Endothelial cell of umbilical vein (primary cell): ENCODE measurements at places on chromosomes 6 and 20. TPM values are rescaled to one million over a fixed set of nuclear protein-coding genes. Genes with fewer than 3 reads are reported as not detected.

INSM1 gene
- polyA plus RNA-seq, result not detected in 2 replicates

KIF13A gene
- polyA plus RNA-seq, result 24.8 and 24.9 TPM in 2 replicates

FKBP1C gene
- 1.7 and 2.0 TPM in 2 replicates for polyA plus RNA-seq

DEFB132 gene
- polyA plus RNA-seq, result not detected in 2 replicates

C20orf202 gene
- not detected in 2 replicates for polyA plus RNA-seq

PRRC2A gene
- 88.4 and 114 TPM in 2 replicates for polyA plus RNA-seq

NMBR gene
- polyA plus RNA-seq, result 0.08 TPM in 1 of 2 replicates, not detected in the other

FBXO9 gene
- polyA plus RNA-seq, result 48.1 and 63.5 TPM in 2 replicates

SLC22A2 gene
- not detected in 2 replicates for polyA plus RNA-seq

SIGLEC1 gene
- polyA plus RNA-seq, result not detected in 2 replicates

LGSN gene
- not detected in 2 replicates for polyA plus RNA-seq

TEAD3 gene
- 1.6 and 1.7 TPM in 2 replicates for polyA plus RNA-seq

FAM209B gene
- 0.22 TPM in 1 of 2 replicates, not detected in the other for polyA plus RNA-seq

CPNE5 gene
- polyA plus RNA-seq, result 49.4 and 55.8 TPM in 2 replicates

RAET1E gene
- polyA plus RNA-seq, result 0.04 TPM in 1 of 2 replicates, not detected in the other

SDC4 gene
- 23.1 and 26.3 TPM in 2 replicates for polyA plus RNA-seq

C4A gene
- 4.4 and 5.7 TPM in 2 replicates for polyA plus RNA-seq

EYA4 gene
- polyA plus RNA-seq, result not detected in 2 replicates

SPATS1 gene
- not detected in 2 replicates for polyA plus RNA-seq

ASIP gene
- polyA plus RNA-seq, result not detected in 2 replicates

PI16 gene
- 0.14 and 0.41 TPM in 2 replicates for polyA plus RNA-seq

ARMC12 gene
- polyA plus RNA-seq, result 1.9 and 2.1 TPM in 2 replicates

MTFR2 gene
- polyA plus RNA-seq, result 7.8 and 8.7 TPM in 2 replicates

PSMB9 gene
- polyA plus RNA-seq, result 6.3 and 6.4 TPM in 2 replicates

BPIFA1 gene
- not detected in 2 replicates for polyA plus RNA-seq

ECT2L gene
- not detected in 2 replicates for polyA plus RNA-seq

NKX2-4 gene
- polyA plus RNA-seq, result not detected in 2 replicates

IPCEF1 gene
- polyA plus RNA-seq, result 0.01 TPM in 1 of 2 replicates, not detected in the other

ENPP3 gene
- not detected in 2 replicates for polyA plus RNA-seq

GSTA3 gene
- not detected in 2 replicates for polyA plus RNA-seq

LHFPL5 gene
- not detected in 2 replicates for polyA plus RNA-seq

MROH8 gene
- 0.73 and 1.3 TPM in 2 replicates for polyA plus RNA-seq

ZNF322 gene
- polyA plus RNA-seq, result 2.7 and 3.4 TPM in 2 replicates

ADGB gene
- not detected in 2 replicates for polyA plus RNA-seq

OR2J3 gene
- polyA plus RNA-seq, result not detected in 2 replicates

SMOC2 gene
- not detected in 2 replicates for polyA plus RNA-seq

HDGFL1 gene
- not detected in 2 replicates for polyA plus RNA-seq

BCAS1 gene
- not detected in 2 replicates for polyA plus RNA-seq

HCRTR2 gene
- not detected in 2 replicates for polyA plus RNA-seq

CRISP2 gene
- polyA plus RNA-seq, result not detected in 2 replicates

PPIL6 gene
- 0.11 and 0.25 TPM in 2 replicates for polyA plus RNA-seq

LPA gene
- not detected in 2 replicates for polyA plus RNA-seq
